Central memory CD4-positive, alpha-beta T cell (primary cell): ENCODE measurements at places on chromosomes 2 and 18.

DNA sequence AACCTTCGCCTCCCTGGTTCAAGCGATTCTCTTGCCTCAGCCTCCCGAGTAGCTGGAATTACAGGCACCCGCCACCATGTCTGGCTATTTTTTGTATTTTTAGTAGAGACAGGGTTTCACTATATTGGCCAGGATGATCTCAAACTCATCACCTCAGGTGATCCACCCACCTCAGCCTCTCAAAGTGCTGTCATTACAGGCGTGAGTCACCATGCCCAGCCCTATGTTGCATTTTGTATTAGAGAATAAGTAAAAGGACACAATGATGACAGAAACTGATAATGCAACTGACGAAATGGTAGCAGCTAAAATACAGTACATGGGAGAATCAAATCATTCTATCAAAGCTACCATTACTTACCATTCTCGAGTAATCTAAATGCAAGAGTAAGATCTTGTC lies 276.7 kb downstream of the DSEL start:
- DNase-seq, result no peak

GRCh38 chr18:23334569-23334968 lies 118.5 kb upstream of the RIOK3 start:
- no peak for DNase-seq

GRCh38 chr2:85917887-85918795 lies 29.4 kb upstream of the ST3GAL5 start:
- no peak for DNase-seq

DNA sequence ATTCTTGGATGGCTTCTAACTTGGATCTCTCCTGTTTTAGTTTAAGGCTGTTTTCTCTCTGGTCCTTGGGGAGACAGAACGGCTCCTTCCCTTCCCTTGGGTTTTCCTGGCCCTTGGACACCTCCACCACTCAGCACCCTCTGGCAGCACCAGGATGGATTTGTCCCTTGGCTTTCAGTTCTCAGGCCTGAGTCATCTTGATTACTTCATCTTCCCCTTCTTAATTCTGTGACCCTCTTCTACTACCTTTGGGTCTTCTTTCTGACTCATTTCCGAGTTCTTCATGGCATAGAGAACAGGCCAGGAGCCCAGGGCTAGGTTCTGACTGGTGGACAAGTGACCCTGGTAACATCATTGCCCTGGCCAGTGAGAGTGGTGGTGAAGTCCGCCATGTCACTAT lies 14.9 kb downstream of the IGFBP2 start:
- DNase-seq, result no peak

- no peak for DNase-seq
Observed at GRCh38 chr2:30639836-30640235, 167.4 kb downstream of the CAPN13 start.

- no peak for DNase-seq
Observed at GRCh38 chr2:99948010-99948409, 194.4 kb downstream of the AFF3 start.

DNA sequence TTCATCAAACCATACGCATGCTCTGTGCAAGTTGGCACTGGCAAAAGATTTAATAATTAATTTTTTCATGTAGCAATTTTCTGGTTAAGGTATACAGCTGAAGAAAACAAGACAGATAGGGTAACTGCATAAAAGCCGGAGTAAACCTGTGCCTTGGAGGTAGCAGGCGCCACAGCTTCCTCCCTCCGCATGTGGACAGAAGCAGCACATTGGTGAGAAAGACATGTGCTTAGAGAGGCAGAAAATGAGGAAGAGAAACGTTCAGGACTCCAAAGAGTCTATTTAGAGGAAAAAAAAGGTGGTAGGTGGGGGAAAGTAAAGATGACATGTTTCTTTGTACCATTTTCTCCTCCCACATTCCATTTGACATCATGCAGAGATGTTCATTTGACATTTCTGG lies 9.3 kb downstream of the ST6GAL2 start:
- DNase-seq, result no peak
